ENCODE measurements at places on chromosomes 2 and 18. TPM values are rescaled to one million over a fixed set of nuclear protein-coding genes. Genes with fewer than 3 reads are reported as not detected.

- no peak for DNase-seq
Observed at GRCh38 chr18:58544616-58545337, 84.1 kb downstream of the ALPK2 start.

DNA sequence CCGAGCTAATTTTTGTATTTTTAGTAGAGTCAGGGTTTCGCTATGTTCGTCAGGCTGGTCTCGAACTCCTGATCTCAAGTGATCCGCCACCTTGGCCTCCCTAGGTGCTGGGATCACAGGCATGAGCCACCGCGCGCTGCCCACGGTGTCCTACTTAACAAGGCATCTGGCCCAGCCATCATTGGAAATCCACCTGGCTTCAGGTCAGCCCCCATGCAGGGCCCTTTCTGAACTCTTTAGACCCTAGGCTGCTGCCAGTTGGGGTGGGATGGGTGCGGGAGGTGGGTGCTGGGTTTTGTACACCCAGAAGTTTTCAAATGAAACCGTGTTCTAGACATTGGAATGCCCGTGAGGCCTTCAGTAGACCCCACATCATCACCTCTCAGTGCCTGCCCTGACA lies 26.6 kb upstream of the NT5DC4 start:
- no peak for DNase-seq

- DNase-seq: peak; percentile 58
Observed at GRCh38 chr2:239326831-239327535, 73.8 kb downstream of the HDAC4 start.

DNA sequence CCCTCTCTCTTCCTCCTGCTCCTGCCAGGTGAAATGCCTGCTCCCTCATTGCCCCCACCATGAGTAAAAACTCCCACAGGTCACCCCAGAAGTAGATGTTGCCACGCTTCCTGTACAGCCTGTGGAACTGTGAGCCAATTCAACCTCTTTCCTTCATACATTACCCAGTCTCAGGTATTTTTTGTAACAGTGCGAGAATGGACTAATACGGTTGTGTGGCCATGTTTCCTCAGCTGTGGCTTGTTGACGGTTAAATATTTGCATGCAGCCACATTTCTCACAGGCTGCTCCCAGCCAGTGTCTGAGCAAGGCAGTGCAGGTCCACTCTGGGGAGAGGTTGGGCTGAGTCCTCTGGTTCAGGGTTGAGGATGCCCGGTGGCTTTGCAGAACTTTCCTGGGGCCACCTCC lies 27.8 kb upstream of the COPS8 start:
- DNase-seq: peak; percentile 45

DNA sequence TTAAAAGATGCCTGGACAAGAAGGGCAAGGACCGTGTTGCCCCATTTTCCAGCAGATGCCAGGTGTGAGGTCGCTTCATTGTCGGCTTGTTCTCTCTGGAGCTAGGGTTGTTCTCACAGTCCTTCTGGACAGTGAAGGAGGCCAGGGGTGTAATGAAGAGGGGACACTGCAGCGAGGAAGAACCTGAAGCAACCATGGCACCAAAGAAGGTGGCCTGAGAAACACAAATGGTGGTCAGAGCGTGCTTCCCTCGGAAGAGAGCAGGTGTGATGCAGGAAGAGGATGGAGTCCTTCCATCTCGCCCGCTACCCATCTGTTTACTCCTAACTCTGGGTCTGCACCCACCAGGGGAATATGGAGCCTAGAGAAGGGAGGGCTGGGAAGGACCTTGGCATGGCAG lies 50.3 kb upstream of the TWIST2 start:
- no peak for DNase-seq

DNA sequence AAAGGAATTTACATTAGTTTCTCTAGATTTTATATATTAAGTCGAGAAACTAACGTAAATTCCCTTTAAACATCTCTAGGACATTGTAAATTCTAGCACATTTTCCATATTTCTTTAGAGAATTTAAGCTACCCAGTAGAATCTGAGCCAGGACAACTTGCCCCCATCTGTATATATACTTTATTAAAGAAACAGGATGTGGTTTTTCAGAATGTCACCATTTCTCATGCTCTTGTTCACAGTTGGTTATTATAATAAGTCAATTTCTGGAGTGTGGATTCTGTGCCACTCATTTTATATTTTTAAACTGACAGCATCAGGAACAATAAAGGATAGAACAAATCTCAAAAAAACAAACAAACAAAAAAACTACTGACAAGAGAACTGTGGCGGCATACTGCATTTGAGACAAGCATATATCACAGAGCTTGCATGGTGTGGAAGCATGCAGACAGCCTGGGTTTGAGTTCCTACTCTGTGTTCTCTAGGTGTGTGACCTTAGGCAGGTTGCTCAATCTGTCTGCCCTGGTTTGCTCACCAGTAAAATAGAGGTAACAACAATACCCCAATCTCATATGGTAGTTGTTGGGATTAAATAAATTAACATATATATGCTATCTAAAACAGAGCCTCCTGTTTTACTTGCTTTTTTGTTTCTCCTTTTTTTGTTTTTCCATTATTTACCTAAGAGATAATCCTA lies 61.4 kb upstream of the DNER start:
- no peak for DNase-seq

DNA sequence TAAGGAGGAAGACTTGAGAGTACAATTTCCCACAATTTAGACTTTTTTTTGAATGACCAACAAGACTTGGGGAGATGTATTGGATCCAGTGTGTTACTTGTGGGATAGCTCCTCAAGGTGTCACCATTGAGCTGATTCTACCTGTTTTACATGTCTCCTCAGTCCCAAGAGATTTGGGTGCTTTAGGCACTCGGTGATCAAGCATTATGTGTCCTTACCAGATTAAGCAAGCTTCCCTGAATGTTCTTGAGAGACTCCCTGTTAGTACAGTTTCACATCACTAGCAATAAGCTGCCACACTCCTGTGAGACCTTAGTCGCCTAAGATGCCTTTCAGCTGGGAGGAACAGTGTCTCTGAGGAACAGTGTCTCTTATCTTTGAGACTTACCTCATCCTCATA lies 384.3 kb upstream of the SYT4 start:
- no peak for DNase-seq

DNA sequence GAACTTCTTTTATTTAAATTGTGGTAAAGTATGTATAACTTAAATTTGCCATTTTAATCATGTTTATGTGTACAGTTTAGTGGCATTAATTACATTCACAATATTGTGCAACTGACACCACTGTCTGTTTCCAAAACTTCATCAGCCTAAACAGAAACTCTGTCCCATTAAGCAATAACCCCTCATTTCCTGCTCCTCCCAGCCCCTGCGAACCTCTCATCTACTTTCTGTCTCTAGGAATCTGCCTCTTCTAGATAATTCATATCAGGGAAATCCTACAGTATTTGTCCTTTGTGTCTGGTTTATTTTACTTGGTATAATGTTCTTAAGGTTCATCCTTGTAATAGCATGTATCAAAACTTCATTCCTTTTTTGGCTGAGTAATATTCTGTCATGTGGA lies 75.1 kb downstream of the BOLA3 start:
- DNase-seq: no peak

- no peak for DNase-seq
Observed at GRCh38 chr2:67733517-67733916, 329.3 kb downstream of the C1D start.

DNA sequence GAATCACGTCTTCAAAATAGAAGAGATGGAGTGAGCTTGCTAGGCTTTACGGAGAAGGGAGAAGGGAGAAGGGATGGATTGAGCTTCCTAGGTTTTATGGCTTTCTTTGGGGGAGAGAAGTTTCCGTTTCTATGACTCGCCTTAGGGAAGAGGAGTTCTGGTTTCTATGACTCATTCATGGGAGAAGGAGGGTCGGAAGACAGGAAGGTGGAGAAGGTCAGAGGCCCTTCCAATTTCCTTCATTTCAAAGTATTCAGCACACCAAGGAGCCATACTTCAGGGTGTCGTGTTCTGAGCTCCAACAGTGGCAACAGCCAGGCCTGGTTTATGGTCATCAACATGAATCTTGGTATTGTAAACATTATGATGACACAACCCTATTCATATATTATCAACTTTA lies 284.7 kb upstream of the VWC2L start:
- no peak for DNase-seq

DNA sequence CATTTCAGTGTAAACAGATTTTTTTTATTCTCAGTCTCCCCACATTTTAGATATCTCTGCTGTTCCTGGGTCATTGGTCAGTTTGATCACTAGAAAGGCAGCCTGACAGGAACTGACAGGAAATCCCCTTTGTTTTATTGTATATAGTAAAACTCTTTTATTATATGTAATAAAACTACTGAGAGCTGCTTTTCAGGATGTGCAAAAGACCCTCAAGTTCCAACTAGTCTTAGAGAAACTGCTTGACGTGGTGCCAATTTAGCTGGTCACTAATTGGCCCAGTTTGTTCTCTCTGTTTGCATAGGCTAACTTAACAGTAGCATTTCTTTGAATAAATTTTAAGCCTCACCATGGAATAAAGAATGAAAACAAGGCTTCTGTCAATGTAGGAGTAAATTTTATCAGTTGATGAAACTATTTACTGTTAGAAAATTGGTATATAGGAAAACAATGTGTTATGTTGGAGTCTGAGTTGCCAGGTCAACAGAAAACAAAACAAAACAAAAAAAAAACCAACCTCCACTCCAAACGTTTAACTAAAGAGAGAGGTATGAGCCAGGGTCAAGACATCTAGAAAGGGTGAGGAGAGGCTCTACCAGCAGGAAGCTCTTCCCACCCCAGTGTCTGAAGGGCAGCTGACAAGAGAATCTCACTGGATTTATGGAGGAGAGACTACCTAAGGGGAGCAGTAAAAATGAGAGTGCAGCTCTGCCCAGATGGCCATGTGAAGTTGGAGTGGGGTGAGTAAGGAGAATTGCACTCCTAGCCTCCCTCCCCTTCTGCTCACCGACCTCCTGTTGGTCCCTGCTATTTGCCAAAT lies 184.6 kb downstream of the ST6GAL2 start:
- no peak for DNase-seq

DNA sequence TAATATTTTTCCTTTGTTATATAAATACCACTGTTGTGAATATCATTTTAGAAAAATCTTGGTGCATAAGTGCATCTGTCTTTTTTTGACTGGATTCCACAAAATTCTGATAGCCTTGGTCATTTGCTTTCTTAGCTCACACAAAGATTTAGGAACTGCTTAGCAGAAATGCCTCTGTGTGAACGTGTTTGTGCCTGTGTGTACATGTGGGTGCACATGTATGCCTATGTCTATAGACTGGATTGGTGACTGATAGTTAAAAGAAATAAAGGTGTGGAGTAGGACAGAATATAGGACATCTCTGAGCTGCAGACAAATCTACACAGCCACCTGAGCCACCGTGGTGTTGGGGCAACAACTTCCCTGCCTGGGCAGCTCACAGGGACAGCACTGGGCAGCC lies 93.8 kb downstream of the TSN start:
- DNase-seq: no peak

- DNase-seq: no peak
Observed at GRCh38 chr18:38038242-38038641, 472.6 kb upstream of the CELF4 start.

DNA sequence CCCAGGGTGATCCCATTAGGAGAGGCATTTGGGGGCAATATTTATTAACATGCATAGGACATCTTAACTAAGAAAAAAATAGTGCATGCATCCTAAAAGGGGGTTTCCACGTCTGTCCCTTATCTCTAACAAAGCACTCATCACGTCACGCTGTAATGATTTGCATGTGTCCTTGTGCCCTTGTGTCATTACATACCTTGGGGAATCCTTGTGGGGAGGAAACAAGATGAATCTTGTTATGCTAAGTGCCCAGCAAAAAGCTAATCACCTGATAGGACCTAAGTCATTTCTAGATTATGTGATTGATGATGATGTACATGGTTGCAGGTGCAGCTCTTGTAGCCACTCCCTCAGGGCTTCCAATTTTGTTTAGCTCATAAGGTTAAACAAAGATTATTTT lies 250.9 kb downstream of the FBXO15 start:
- no peak for DNase-seq

GRCh38 chr18:45526114-45526841 lies 89.0 kb upstream of the SLC14A2 start:
- DNase-seq: no peak

DNA sequence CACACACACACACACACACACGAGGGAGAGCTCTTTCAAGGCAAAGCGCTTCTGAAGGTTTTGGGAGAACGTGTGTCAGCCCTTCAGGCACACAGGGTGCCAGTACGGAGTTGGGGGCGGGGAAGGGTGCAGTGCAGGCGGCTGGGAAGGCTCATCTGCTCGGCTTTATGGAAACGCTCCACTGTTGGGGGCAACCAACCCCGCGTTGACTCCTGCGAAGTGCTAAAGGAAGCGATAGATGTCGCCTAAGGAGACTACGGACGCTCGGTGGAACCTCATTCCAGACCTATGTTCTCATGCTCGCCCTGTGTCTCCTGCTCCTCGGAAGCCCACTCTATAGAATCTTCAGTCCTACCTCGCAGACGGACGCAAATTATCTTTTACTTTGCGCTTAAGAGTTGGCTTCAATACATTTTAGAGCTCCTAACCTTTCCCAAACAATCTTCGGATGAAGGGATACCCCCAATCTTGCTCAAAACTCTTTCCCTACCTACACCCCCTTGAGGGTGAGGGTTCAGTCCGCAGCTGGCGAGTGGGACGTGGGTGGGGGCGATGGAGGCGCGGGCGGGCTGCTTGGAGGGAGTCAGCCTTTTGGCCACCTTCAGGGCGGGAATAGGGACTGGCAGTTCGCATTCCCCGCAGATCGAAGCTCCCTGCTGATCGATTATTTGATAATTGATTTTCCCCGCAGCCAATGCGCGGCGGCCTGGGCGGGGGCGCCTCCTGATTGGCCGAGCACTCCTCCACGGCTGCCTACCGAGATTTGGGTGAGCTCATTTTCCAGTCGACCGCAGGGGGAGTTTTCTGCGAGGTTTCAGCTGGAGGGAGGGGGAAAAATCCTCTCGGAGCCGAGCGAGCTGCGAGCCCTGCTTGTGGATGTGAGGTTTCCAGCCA lies 1.9 kb upstream of the MEIS1 start:
- DNase-seq: no peak

GRCh38 chr2:231531466-231531865 lies 1.2 kb upstream of the NMUR1 start:
- DNase-seq: no peak

DLGAP1 gene
- 0.53 TPM for total RNA-seq

TTR gene
- total RNA-seq: not detected

DSC2 gene
- total RNA-seq: 50.4 TPM

PCARE gene
- total RNA-seq: not detected

TUBA3E gene
- not detected for total RNA-seq

CD207 gene
- not detected for total RNA-seq

HES6 gene
- 54.0 TPM for total RNA-seq

ITGAV gene
- total RNA-seq: 28.4 TPM

Measured in Peyer's patch (tissue), 4 donors.